HTR-8/SVneo (cell line): ENCODE measurements at places on chromosomes 6 and 20.

DNA sequence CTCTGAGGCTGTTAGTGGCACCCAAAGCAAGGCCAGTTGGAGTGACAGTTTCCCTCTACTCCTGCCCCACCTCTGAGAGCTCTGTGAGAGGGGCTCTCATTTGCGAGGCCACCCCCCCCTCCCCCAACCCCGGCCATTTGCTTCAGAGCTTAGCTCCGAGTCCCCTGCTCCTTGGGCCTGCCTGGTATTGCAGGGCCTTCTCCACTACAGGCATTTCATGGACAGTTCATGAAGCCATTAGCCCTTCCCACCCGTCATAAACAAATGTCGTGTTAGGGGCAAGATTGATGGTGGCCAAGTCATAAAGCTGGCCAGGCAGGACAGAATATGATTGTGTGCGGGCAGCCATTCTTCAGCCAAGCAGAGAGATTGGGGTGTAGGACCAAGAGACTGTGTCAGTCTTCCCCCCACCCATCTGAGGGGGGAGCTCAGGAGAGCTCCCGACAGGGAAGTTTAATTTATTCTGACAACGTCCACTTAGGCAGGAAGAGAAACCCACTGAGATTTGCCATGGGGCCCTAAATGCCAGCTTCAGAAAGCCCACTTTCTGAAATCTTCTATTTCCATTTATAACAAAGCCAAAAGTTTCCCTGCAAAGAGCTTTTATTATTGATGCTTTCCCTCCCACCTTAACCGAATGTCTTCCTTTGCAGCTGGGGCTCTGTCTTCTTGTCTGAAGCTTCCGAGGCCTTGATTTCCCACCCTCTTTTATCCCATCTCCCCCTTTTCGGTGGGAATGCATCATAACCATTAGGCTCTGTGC, 7.2 kb downstream of the FOXC1 start:
- DNase-seq: no peak

- no peak for DNase-seq
Observed at GRCh38 chr20:44070139-44070900, 116.7 kb downstream of the JPH2 start.

- DNase-seq: no peak
Observed at GRCh38 chr6:70380252-70380651, 33.1 kb upstream of the FAM135A start.

DNA sequence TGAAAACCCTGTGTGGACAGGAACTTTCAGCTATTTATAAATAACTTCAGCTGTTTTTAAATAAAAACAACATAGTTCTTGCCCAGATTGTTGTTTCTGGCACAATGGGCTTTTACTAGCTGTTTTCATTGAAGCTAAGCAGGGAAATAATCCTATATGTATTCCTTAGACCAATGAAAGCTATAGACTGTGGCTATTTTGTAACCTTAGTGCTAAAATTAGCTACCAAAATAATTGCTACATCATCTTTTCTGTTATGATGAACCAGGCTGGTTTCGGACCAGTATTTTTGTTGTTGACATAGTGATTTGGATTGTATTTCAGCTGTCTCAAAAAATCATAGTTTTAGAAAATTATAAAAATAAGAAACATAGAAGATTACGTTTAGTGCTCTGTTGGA, 13.7 kb downstream of the PHF3 start:
- no peak for DNase-seq

- peak; percentile 23 for DNase-seq
Observed at GRCh38 chr6:154868143-154868594, 126.9 kb upstream of the TIAM2 start.

- no peak for DNase-seq
Observed at GRCh38 chr6:127475135-127475822, 16.1 kb upstream of the KIAA0408 start.
